Diencephalon (tissue), 1 donor: ENCODE measurements at places on chromosomes 5 and 9. TPM values are rescaled to one million over a fixed set of nuclear protein-coding genes. Genes with fewer than 3 reads are reported as not detected.

The TXNDC8 gene
- not detected for total RNA-seq

The GRXCR2 gene
- total RNA-seq = not detected

The CDKN2B gene
- 0.92 TPM for total RNA-seq

The NKD2 gene
- total RNA-seq = 5.3 TPM

The LCN2 gene
- total RNA-seq = not detected

The ANKRD18B gene
- 5.5 TPM for total RNA-seq

The LCN15 gene
- total RNA-seq = not detected

The DBH gene
- under 0.01 TPM for total RNA-seq

The SHB gene
- 13.4 TPM for total RNA-seq
